ENCODE measurements at places on chromosomes 16 and 17. TPM values are rescaled to one million over a fixed set of nuclear protein-coding genes. Genes with fewer than 3 reads are reported as not detected.

DNA sequence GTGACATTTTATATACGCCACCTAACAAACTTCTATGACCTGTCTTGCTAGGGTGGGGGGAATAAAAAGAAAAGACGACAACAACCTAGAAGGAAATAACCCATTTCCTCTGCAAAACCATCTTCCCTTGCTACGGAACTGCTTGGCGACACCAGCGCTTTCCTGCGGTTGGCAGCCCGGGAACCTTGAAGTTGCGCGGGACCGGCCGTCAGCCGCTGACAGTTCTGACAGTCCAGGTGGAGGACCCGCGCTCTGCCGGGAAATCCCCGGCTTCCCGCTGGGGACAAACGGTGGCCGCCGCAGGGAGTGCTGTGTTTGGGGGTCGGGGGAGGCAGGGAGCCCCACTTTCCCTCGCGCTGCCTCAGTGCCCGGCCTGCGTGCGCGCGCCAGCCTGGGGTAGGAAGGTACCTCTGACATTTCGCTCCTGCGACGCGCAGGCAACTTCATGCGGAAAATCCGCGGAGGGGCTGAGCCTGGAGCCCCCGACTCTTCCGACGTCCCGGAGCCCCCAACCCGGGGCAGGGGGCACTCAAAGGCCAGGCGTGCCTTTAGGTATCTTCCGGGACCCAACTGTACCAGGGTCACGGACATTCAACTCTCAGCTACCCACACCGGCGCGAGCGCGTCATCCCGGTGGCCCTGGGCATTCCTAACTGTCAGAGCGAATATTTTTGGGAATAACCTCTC lies 516 bp downstream of the SLC16A6 start:
- DNase-seq = no peak

- DNase-seq = peak; percentile 86
Measured at GRCh38 chr17:72476575-72476986, 355.8 kb downstream of the SOX9 start.

DNAI2 gene
- total RNA-seq = not detected

MMP28 gene
- not detected for total RNA-seq

SOX9 gene
- total RNA-seq = 4.9 TPM

- DNase-seq = no peak
Measured at GRCh38 chr16:78133919-78134318, 34.5 kb downstream of the WWOX start.

GRCh38 chr16:88651989-88652761 lies 1.3 kb upstream of the CYBA start:
- DNase-seq = no peak

DNA sequence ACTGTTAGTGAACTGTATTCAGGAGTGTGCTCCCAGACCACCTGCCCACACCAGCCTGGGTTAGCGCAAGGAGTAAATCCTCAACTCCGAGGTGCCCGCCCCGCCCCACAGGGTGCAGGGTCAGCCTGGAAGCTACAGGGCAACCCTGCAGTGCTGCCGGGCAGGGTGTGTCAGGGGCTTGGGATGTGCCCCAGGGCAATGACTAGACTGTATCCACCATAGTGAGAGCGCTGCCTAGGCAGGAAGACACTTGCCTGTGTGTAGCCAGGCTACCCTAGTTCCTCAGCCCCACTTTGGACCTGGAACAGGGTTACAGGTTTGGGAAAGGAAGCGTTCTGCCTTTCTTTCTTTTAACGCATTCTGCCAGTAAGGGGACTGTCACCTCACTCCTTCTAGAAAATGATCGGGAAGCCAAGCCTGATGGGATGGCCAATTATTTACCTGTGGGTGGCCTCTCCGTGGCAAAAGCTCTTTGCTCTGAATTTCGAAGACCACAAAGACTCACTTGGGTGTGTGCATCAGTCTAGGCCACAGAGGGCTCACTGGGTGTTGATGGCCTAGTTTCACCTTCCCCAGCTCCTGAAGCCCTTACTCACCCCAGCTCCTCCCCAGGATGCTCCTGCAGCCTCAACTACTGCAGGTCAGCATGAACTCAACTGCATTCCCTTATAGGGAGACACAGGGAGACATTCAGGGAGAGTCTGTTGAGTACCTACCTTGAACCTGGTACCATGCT lies 90.9 kb downstream of the CCDC182 start:
- no peak for DNase-seq

CCL4 gene
- not detected for total RNA-seq

DNA sequence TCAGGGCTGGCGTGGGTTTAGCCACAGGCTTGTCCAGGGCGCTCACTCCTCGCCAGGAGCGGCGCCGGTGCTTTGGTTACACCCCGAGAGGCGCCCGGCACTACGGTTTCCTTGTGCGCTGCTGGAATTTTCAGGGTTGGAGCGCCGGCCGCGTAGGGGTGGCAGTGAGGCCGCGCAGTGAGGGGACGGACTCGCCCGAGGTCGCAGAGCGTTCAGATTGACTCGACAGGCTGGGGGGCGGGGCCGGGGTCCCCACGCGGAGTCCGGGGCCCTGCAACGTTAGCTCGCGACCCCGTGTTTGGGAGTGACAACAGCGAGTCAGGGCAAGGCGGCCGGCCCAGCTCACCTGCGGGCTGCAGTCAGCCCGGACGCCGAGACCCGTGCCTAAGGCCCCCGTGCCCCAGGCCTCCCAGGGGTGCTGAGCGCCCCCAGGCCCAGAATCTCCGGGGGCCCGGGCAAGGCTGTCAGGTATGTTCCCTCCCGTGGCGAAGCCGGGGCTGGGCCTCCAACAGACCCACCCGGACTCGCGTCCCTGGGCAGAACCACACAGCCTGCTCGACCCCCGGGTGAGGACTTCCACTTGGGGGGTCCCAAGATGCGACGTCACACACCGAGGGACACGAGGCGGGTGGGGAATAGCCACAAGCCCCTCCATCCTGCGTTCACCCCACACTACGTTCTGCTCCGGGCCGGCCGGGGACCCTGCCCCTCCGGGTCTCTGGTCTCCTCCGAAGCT lies 1.3 kb upstream of the ACTG1 start:
- peak; percentile 82 for DNase-seq

DNA sequence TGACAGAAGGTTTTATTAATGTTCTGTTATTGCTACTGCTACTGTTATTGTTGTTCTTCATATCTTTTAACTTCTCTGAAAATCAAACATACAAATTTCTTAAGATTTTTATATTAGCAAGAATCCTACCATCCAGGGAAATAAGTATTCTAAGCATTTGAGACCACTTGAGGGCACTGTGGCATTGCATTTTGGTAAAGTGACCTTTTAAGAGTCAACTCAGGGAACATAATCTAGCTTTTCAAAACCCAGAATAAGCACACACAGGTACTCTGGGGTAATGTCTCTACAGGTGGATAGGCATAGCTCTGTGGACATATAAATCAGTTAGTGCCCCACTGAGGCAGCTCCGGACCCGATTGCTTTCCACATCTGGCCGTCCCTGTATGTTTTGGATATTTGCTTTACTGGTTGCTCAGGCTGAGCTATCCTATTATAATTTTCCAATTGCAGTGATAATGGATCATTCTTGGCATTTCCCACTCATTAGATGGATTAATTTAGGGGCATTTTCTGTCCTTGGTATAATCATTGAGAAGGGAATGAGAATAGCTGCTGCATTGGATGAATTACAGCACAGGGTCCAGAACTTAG lies 1425.1 kb upstream of the CDH8 start:
- DNase-seq = peak; percentile 50

FBXL16 gene
- 10.3 TPM for total RNA-seq

DNA sequence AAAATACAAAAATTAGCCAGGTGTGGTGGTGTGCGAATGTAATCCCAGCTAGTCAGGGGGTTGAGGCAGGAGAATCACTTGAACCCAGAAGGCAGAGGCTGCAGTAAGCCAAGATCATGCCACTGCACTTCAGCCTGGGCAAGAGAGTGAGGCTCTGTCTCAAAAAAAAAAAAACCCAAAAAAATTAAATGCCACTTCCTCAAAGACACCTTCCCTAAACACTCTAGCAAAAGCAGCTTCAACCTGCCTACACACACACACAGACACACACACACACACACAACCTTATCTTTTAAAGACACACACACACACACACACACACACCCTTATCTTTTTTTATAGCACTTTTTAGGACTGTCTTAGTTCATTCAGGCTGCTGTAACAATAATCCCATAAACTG lies 201.7 kb upstream of the PSMD7 start:
- no peak for DNase-seq

TERB1 gene
- not detected for total RNA-seq

MRPS23 gene
- 60.4 TPM for total RNA-seq

- no peak for DNase-seq
Measured at GRCh38 chr17:82892899-82893565, 53.2 kb upstream of the ZNF750 start.

- peak; percentile 68 for DNase-seq
Measured at GRCh38 chr16:30893417-30893743, 497 bp downstream of the BCL7C start.

MYH2 gene
- total RNA-seq = 9.0 TPM

All from H1 (cell line).